Activated CD4-positive, alpha-beta T cell treated with anti-CD3 and anti-CD28 coated beads for 4 hours (primary cell): ENCODE measurements at places on chromosomes 12 and 14.

DNA sequence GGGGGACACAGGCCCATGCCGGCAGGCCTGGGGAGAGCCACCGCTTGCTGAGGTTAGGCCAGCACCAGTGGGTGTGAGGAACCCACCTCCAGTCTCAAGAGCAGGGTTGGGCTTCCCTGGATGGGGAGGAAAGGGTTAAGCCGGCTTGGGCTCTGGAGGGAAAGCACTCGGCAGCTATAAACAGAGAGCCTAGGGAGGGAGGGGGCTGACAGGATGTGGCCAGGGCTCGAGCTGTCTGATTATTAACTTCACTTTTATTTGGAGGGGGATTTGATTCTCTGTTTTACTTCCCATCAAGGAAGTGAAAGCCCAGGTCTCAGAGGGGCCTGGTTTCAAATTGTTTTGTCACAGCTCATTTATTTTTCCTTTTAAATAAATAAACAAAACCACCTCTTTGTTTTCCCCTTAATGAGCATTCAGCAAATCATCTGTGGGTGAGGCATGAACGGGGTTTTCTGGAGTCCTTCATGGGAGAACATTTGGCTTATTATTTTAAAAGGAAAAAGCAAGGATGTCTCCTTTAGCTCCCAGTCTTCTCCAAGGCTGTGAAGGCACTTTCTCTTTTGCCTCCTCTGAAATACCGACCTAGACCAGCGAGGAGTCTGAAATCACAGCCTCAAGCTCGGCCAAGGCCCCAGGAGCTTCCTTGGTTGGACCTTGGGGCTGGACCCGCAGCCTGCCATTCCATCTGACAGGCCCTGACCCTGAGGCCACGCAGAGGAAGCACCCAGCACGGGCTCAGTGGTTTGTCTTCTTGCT lies 21.9 kb upstream of the ZFP36L1 start:
- peak; percentile 52 for DNase-seq

DNA sequence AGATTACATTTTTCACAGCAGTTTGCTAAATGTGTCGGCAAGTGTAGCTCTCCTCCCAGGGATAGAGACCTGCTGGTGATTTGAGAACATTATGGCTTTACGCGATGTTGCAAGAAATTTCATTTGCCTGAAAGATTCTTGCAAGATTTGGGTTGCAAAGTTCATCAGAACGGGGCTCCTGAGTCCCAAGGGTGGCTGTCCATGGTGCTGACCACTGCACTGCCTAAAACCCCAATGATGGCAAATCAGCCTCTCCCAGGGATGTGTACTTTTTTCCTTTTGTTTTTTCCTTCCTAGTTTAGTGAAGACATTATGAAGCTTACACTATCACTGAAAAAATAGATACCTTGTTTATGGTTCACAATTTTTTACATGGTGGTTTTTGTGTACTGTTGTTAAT lies 85.4 kb downstream of the WSCD2 start:
- no peak for DNase-seq

- no peak for DNase-seq
Observed at GRCh38 chr12:114678028-114678427, 5.9 kb downstream of the TBX3 start.

DNA sequence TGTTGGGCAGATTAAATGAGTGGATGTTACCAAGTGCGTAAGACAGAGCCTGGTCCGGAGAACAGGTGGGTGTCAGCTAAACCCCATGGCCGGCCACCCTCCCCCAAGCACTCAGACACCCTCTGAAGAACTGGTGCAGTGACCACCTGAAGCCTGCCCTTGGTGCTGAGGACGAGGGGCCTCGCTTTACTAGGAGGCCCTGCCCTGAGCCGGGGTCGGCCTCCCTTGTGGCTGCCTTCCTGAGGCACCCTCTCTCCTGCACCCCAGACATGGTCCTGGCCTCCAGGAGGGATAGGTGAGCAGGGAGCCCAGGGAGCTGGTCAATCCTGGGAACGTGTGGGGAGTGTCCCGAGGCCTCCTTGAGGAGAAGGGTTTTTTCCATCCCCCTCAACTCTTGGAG lies 4.9 kb upstream of the KIF26A start:
- DNase-seq, result no peak

DNA sequence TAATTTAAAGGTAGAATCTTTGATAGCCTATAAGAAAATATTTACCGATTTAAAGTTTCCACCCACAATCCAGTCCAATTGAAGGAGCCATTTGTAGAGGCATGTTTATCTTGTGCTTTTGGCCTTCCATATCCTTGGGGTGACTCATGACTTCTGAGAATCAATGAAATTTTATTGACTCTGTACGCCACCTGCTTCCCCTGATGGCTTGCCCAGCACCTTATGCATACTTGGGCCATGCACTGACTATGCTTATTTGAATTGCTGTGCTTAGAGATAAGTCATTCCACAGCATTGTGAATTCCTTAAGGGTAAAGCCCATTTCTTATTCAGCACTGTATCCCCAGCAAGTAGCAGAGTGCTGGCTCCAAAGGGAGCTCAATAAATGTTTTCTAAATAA lies 954.8 kb upstream of the SEL1L start:
- no peak for DNase-seq

- no peak for DNase-seq
Observed at GRCh38 chr14:74015963-74016362, 3.1 kb downstream of the ENTPD5 start.

- no peak for DNase-seq
Observed at GRCh38 chr14:44027397-44027796, 479.7 kb downstream of the FSCB start.

GRCh38 chr12:105084251-105085250 lies at the start of gene ALDH1L2:
Gene ALDH1L2 (minus strand): TSS chr12:105084458. CDS start chr12:105084436, 22 bp downstream.
- peak; percentile 32 for DNase-seq

DNA sequence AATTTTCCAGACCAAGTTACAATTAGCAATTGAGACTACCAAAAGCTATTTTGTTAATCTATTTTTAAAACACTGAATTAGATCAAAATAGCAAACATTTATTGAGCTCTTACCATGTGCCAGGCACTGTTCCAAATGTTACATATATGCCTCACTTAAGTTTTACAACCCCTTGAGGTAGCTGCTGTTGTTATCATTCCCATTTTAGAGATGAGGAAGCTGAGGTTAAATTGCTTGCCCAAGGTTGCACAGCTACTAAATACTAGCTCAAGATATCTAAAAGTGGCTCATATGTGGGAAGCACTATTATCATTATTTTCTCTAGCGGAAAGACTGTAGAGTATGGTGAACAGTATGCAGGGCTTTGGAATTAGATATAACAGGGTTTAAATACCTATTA lies 19.5 kb upstream of the NAP1L1 start:
- DNase-seq, result no peak

DNA sequence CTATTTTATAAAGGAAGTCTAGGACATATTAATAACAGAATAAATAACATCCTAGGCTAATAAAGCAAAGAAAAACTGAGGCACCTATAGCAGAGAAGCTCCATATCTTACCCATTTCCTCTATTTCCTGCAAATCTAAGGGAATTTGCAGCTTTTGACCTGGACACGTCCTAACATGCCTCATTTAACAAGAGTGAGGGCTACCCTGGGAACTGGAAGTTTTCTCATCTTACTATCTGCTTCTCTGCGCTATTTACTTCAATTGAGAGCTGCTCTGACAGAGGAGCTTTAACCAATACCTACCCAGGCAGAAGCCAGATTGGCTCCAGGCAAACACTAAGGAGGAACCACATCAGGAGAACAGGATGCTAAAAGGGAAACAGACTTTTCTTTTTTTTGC lies 5.7 kb downstream of the YBX3 start:
- no peak for DNase-seq

DNA sequence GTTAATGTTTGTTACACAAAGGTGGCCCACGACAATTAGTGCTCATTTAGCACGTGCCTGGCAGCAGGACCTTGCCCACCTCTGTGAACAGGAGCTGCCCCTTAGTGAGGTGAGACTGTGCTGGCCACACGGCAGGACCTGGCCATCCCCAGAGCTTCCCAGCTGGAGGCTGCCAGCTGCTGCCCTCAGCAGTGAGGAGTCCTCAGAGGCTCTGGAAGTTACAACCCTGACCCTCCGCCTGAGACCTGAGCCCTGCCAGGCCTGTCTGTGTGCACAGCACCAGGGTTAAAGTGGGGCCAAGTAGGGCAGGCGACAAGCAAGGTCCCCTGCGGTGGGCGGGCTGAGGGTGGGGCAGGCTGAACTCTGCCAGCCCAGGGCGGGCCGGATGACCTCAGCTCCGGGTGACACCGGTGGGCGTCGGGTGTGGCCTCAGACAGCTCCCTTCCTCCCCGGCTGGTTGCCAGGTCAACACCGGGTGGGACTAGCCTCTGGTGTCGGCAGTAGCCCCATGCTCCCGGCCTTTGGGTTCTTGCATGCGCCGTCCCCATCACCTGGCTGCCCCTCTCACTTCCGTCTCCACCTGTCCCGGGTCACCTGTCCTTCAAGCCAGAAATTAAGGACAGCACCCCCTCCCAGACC lies 9.2 kb upstream of the LBHD2 start:
- no peak for DNase-seq

DNA sequence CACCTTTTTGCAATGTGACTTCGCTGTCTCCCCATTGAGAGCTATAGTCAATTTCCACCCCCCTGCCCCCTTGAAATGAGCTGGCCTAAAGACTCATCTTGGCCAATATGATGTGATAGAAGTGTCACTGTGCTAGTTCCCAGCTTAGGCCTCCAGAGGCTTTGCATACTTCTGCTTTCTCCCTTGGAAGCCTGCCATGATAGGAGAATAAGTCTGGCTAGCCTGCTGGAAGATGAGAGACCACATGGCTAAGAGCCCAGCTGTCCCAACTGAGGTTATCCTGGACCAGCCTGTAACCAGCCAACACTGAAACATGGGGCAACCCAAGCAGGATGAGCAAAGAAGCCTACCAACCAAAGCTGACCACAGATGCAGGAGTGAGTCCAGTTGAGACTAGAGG lies 196.9 kb downstream of the GRIN2B start:
- DNase-seq, result no peak

DNA sequence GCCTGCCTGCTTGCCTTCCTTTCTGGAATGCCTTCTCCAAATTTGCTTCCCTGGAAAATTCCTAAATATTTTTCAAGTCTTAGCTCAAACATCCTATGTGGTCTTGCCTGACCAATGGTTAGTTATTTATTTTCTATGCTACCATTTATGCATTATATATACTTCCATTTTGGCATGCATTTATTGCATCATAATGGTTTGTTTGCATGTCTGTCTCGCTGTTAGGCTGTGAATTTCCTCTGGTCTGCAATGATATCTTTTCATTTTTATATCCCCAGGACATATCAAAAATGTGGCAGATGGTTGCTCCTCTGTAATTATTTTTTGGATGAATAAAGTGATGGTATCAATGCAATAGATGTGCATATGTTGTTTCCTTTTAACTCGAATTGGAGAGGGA lies 30.5 kb downstream of the ATL1 start:
- DNase-seq, result no peak

GRCh38 chr12:132874175-132874574 lies 13.2 kb downstream of the CHFR start:
- DNase-seq, result no peak

GRCh38 chr12:124392271-124392666 lies 97.4 kb downstream of the RFLNA start:
- DNase-seq, result peak; percentile 13

GRCh38 chr14:21264025-21264801 lies 5.0 kb downstream of the HNRNPC start:
- DNase-seq, result no peak

DNA sequence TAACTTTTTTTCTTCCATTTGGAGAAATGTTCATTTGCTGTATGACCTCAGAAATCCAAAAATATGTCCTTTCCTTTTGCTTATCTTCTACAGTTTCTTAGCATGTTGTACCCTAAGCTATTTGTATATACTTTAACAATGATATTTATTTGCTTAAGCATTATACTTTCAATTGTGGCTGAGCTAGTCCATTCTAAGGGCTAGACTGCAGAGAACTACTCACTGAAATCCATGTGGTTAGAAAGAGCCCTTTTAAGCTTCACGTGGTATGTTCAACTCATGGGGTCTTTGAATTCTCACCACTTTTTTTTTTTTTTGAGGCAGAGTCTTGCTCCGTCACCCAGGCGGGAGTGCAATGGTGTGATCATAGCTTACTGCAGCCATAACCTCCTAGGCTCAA lies 122.5 kb downstream of the HMGA2 start:
- no peak for DNase-seq

DNA sequence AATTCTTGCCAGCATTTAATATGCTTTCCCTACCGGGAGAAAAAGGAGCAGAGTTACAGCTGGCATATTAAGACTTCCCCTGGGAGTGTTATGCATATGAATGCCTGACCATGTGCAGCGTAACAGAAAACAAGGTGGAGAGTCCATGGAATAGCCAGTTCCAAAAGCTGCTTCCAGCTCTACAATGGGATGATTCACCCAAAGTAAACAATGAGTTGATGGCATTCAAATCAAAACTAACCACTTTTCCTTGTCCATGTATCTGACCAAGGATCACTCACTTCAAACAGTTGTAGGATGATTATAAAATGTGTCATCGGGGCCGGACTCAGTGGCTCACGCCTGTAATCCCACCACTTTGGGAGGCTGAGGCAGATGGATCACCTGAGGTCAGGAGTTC lies 48.1 kb upstream of the BICDL1 start:
- DNase-seq, result no peak

- no peak for DNase-seq
Observed at GRCh38 chr14:36617824-36618223, 35.4 kb upstream of the NKX2-8 start.

GRCh38 chr14:61088081-61088480 lies 107.0 kb downstream of the SLC38A6 start:
- no peak for DNase-seq

GRCh38 chr12:65391711-65392110 lies 113.2 kb downstream of the MSRB3 start:
- no peak for DNase-seq

DNA sequence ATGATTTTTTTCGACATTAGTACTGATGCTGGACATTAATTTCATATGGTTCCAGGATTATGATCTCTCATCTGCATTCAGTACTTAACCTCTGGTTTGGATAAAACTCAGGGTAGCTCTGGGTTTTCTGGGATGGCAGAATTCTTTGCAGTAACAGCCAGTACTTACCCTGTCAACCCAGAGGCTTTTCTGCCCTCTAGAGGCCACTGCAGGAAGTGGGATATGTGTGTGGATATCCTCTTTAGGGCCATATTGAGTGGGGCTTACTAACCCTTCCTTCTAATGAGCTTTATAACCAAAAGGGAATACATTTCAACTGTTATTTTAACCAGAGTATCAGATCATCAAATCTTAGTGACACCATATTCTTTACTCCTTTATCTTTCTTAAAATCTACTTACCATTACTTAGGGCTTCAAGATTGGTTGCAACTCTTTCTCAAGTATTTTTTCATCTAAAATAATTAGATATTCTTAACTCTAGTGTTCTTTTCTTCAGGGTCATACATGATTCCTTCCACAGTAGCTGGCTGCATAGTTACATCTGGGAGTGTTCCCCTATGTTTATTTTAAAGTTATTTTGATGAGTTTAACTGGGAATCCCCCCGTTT lies 488.0 kb upstream of the STXBP6 start:
- no peak for DNase-seq

- DNase-seq, result no peak
Observed at GRCh38 chr12:58787021-58787760, 133.1 kb downstream of the LRIG3 start.

GRCh38 chr14:83151571-83151970 lies 1617.9 kb upstream of the SEL1L start:
- no peak for DNase-seq
